ENCODE measurements at places on chromosomes 3 and 15.

DNA sequence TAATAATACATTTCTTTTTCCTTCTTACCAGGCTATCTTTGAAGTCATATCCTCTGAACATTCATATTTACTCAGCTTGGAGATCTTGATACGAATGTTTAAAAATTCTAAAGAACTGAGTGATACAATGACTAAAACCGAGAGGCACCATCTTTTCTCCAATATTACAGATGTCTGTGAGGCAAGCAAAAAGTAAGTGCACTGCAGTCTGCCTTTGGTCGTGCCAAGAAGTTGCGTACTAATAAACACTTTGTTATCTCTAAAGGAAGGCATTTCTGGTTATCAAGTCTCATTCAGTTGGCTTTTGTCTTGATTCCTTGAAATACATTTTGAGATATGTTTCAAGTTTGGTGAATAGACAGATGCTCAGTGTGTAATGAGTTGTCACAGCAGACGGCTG is 31.6 kb downstream of the ARHGEF26 start:
- H3K27me3 ChIP-seq = peaks cover 2% of the 10 kb centered on the region
- H3K4me1 ChIP-seq = peaks cover 38% of the 10 kb centered on the region
- H3K36me3 ChIP-seq = no peaks in the 10 kb centered on the region
- no peak for DNase-seq

DNA sequence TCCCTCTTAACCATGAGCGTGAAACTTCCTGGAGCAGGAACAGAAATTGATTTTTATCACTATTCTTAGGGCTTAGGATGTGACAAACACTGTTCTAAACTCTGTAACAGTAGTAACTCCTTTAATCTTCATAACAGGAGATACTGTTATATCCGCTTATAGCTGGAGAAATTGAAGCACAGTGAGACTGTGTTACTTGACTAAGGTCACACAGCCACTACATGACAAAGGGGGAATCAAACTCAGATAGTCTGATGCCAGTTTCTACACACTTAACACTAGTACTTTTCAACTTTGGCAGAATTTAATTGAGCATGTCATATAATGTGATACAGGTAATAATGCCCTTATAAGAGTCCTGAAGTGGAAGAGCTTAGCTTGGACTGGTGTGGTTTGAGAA is 800 bp upstream of the TARS3 start:
- peak overlapping the region; percentile 62 for H3K27ac ChIP-seq
- H3K27me3 ChIP-seq = no peaks in the 10 kb centered on the region
- H3K4me1 ChIP-seq = peaks cover 3% of the 10 kb centered on the region
- H3K36me3 ChIP-seq = no peaks in the 10 kb centered on the region
- DNase-seq = no peak
- peak overlapping the region; percentile 69 for H3K4me3 ChIP-seq

GRCh38 chr3:188624384-188624783 is 470.4 kb downstream of the LPP start:
- no peak overlapping the region for H3K27ac ChIP-seq
- H3K4me3 ChIP-seq = no peak overlapping the region
- H3K36me3 ChIP-seq = no peaks in the 10 kb centered on the region
- H3K4me1 ChIP-seq = no peaks in the 10 kb centered on the region

DNA sequence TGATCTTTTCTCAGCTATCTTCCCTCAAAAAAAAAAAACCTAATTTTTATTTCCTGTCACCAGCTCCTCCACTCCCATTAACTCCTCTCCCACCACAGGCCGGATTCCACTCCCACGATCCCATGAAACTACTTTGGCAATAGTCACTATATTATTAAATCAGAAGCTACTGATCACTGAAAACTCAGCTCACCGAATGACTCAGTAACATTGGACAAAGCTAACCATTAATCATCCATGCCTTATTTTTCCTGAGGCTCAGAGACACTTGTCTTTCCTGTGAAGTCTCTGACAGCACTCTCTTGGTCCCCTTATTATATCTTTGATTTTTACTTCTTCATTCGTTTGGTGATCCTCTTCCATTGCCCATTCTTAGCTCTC is 260.2 kb downstream of the CGGBP1 start:
- peaks cover 4% of the 10 kb centered on the region for H3K27me3 ChIP-seq
- no peak overlapping the region for H3K4me3 ChIP-seq
- no peaks in the 10 kb centered on the region for H3K4me1 ChIP-seq

DNA sequence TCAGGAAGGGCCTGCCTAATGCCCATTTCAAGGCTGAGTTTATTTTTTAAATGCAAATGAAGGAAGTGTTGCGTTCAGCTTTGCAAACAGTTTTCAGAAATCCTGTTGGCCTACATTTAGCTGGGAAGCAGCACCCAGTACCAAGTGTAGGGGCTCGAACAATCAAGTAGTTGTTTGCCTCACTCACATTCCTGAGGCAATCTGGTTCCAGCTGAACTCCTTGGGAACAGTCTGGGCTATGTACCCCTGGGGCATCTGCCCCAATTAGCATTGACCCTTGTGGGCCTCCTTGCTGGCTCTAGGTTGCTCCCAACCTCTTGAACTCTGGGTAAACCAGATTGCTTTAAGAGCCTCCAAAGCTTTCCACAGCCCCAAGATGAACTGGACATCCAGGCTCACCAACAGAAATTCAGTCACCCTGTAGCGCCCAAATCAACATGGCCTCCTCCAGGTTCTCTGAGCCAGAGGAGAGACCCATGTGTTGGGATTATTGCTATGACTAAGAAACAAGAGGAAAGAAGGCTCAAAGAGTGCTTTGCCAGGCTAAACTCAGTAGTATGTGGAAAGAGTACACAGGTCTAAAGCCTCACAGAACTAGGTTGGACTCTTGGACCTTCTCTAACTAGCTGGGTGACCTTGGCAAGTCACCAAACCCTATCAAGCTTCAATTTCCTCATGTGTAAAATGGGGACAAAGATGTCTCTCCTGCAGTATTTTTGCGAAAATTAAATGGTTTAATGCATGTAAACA is 532.7 kb downstream of the SOX2 start:
- H3K4me3 ChIP-seq = no peak overlapping the region
- H3K4me1 ChIP-seq = peaks cover 5% of the 10 kb centered on the region
- no peak overlapping the region for H3K27ac ChIP-seq
- DNase-seq = no peak
- no peaks in the 10 kb centered on the region for H3K36me3 ChIP-seq
- no peaks in the 10 kb centered on the region for H3K27me3 ChIP-seq
